Right ventricle myocardium superior (tissue), 1 donor: ENCODE measurements at places on chromosomes 7 and 10.

DNA sequence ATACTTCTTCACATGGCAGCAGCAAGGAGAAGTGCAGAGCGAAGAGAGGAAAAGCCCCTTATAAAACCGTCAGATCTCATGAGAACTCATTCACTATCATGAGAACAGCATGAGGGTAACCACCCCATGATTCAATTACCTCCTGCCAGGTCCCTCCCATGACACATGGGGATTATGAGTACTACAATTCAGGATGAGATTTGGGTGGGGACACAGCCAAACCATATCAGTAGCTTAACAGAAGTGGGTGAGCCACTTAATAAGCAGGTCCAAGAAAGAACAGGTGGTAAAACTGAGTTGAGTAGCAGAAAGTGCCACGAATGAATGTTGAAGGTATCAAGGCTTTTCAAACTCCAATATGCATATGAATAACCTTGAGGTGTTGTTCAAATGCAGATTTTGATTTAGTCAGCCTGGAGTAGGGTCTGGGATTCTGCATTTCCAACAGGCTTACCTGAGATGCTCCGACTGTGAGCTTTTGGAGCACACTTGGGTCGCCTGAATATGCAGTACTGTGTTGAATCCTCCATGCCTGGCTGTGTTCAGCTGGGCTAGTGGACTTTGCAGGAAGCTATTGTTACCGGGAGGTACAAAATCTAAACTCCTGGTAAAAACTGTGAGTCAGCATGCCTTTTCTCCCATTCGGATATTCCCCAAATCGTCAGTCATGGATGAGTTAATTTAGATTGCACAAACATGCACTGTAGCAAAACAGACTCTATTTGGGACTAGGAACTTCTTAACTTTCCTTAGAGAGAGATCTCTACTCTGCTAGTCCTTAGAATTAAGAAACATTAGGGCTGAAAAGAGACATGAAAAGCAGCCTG, 69.0 kb upstream of the PRKCQ start:
- DNase-seq = no peak

DNA sequence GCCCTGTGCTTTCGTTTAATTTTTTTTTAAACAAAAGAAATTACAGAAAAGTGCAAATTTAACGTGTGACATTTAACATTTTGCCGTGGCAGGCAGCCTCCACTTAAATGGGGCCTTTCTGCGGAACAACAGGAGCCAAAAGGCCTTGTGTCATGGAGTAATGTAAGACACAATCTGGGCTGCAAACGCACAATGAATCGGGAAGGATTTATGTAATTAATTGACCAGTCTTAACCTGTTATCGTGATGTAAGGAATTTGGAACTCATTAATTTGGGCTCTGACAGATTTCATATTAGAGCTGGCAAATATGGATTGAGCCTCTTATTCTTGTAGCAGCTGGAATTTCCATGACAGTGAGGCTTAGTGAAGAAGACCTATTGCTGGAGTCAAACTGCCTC, 86.4 kb downstream of the SNX10 start:
- DNase-seq = no peak

GRCh38 chr10:133196221-133196915, 33.6 kb upstream of the UTF1 start:
- no peak for DNase-seq

GRCh38 chr10:71865561-71866041, 14.6 kb upstream of the PSAP start:
- no peak for DNase-seq

GRCh38 chr10:58578366-58578765, 65.7 kb downstream of the BICC1 start:
- DNase-seq = no peak

DNA sequence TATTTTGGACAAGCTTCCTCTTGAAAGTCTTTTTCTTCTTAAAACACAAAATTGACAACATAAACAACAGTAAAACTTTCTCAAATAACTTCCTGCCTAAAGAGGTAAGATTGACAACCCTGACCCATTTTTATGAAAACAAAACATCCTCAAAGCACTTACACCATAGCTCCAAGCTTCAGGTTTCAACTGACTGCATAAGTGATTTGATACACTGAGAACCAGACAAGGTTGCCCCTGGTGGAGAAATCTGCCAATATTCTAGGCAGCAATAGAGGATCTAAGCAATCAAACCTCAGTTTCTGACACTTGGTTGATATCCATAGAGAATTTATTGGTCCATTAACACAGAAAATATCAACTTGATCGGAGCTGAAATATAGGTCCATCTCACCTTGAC, 147.8 kb downstream of the ELAPOR2 start:
- no peak for DNase-seq

- no peak for DNase-seq
These were observed 31.7 kb upstream of the IKZF1 start for GRCh38 chr7:50272808-50273207.

GRCh38 chr10:110893559-110894179, 21.9 kb downstream of the PDCD4 start:
- DNase-seq = no peak

DNA sequence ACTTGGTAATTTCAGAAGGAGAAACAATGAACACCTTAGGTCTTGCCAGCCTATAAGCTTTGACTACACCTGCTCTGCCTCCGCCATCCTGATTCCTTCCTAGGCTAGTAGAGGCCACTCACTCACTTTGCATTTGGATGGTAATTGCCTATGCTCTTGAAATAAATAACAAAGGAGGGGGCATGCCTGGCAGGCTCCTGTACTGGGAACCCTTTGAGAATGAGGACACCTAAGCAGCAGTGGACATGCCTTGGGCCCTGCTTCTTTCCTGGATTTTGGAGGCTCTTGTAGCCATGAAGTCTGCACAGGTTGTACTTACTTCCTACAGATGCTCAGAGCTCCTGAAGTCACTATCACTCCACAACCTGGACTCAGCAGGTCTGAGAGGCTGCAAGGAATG, 65.8 kb downstream of the BLNK start:
- DNase-seq = no peak

GRCh38 chr10:112593023-112593422, 146.0 kb downstream of the VTI1A start:
- no peak for DNase-seq

DNA sequence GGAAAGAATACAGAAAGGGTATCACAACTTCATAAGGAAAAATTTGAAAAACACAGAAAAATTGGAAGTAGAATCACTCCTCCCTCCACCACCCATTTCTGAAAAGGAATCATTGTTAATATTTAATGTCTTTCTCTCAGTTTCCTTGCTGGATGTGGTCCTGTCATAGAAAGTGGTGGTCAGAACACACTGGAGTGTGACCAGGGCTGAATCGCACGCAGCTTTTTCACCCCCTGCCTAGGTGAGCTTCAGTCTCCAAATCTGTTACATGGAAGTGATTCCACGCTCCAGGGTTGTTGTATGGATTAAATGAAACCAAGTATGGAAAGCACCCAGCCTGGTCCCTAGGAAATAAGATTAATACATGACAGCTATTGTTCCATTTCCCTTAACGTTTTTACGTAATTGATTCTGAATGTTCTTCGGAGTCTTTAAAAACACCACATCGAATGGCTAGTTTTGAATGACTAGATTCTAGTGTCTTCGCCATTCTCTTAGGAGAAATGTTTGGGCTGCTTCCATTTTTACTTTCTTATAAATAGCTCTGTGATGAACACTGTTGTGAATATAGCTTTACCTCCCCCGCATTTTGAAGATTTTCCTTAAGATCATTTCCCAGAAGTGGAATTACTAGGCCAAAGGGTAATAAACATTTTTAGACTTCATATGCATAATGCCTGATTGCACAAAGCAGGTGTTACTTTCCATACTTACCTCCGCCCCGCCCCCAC, 10.9 kb upstream of the DUSP5 start:
- DNase-seq = no peak

- no peak for DNase-seq
These were observed 73.9 kb upstream of the LEP start for GRCh38 chr7:128167042-128167701.

DNA sequence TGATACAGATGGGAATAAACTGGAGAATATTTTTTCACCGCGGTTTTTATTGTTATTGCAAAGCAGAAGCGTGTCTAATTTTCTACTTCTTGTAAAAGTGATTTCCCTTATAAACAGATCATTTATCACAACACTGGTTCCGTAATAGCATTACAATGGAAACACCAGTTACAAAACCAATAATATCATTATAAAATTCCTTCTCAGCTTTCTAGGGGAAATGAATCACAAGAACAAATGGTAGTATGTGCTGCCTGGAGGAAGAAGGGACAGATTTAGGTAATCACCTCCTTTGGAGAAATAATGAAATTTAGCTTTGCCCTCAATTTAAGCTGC, 2.4 kb upstream of the CCDC6 start:
- no peak for DNase-seq

GRCh38 chr10:33334153-33334804, at the start of gene NRP1:
Gene NRP1 (minus strand): TSS chr10:33334667. CDS start chr10:33334382, 285 bp downstream.
- peak; percentile 57 for DNase-seq

GRCh38 chr10:60842694-60843093, 64.4 kb downstream of the CDK1 start:
- no peak for DNase-seq

- no peak for DNase-seq
These were observed 178.7 kb downstream of the DNAJB6 start for GRCh38 chr7:157515342-157516041.

DNA sequence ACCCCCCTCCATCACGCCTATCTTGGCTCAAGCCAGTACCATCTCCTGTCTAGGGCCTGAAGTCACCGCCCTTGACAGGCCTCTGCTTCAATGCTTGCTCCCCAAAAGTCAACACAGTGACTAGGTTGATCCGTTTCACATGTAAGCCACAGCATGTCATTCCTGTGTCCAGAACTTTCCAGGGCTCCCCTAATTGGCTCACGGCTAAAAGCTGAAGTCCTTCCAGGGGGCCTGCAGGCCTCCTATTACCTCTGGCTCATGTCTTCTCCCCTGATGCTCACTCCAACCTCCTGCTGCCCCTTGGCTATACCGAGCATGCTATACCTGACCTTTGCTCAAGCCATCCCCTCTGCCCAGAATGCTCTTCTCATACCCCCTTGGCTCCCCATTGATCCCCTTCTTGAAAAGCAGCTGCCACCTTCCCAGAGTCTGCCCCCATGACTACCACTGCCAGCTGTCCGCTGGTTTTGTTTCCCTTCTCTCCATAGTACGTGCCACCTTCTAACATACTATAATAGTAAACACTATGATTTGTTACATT, 39.1 kb downstream of the CPXM2 start:
- no peak for DNase-seq

DNA sequence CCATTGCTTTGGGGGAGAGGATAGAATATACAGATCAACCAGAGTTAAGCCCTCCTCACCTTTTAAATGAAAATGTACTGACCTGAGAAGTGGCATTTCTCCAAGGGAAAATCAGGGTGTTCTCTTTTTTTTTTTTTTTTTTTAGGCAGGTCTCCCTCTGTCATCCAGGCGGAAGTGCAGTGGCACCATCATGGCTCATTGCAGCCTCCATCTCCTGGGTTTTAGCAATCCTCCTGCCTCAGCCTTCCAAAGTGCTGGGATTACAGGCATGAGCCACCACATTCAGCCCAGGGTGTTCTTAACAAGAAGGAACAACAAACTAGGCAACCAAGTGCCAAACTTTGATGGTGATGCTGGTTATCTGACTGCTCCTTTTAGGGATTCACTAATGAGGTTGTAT, 111.0 kb downstream of the SVOPL start:
- DNase-seq = no peak

DNA sequence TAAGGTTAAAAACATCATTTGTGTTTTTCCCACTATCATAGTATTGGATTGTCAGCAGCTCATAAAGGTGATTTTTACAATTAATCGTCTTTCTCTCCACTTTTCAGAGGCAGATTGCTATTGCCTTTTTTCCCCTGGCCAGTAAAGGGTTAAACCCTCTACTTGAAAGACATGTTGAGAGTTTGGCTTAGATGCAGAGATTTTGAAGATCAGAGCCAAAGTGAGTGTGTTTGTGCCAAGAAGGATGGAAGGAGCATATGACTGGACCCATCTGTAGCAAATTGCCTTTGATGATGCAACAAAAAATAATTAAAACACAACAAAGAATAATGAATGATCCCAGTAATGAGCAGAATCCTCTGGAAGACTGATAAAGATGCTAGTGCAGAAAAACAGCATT, 373.1 kb downstream of the MALRD1 start:
- no peak for DNase-seq

GRCh38 chr10:104033401-104033930, 52.2 kb downstream of the COL17A1 start:
- DNase-seq = no peak
